ENCODE measurements at places on chromosomes 11 and 22. TPM values are rescaled to one million over a fixed set of nuclear protein-coding genes. Genes with fewer than 3 reads are reported as not detected.

- no peak for DNase-seq
Measured at GRCh38 chr11:9096427-9096826, 5.0 kb upstream of the SCUBE2 start.

DNA sequence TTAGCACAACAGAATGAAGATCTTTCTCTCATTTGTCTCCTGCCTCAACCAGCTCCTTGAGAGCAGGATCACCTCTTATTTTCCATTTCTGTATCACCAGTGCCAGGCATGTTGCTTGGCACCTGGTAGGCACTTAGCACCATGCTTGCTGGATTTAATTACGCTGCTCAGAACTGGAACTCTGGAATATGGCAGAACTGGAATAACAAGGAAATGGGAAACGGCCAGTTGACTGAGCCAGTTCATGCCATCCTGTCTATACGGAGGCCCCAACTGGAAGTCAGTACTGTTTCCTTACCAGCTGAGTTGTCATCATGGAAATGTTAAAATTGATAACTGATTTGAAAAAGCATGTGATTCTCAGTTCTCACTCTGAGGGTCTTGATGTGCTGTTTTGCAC is 69.5 kb upstream of the YWHAH start:
- no peak for DNase-seq

- no peak for DNase-seq
Measured at GRCh38 chr11:72741429-72741833, 10.8 kb downstream of the ARAP1 start.

GRCh38 chr11:362642-363442 is 6.5 kb upstream of the B4GALNT4 start:
- no peak for DNase-seq

MPPED2 gene
- not detected for polyA plus RNA-seq

OR52B6 gene
- polyA plus RNA-seq = not detected
